Peyer's patch (tissue), 4 donors: ENCODE measurements at places on chromosomes 12 and 14.

DNA sequence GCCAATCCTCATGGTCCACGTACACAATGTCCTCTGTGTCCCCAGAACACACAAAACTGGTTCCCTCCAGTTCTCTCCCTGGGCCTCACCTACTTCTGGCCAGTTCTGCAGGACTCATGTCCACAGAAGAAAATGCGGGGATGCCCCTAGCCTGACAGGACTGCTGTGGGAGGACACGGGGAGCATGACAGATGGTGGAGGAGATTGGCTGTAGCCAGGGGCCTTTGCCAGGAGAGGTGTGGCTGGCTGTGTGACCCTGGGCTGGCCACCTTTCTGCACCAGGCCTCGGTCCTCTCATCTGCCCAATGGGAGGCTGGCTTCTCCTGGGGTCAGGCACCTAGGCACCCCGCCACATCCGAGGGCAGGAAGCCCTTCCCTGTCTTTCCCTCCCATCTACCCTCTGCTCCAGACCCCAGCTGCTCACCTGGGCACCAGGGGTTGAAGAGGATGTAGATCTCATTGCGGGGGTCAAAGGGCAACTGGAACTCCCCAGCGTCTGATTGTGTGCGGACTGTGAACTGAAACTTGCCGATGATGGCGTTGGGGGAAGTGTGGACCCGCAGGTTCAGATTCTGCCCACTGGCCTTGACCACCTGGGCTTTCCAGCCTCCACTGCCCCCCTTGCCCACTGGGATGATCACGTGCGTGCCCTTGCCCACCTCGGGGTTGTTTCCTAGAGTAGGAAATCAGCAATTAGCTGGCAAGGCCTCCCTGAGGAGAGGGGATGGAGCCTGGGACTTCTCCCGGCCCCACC, 2.8 kb downstream of the TGM1 start:
- no peak for DNase-seq

- DNase-seq: no peak
Observed at GRCh38 chr12:80857311-80857710, 80.4 kb downstream of the LIN7A start.

GRCh38 chr12:130555628-130556485, 160.2 kb downstream of the RIMBP2 start:
- DNase-seq: no peak

GRCh38 chr12:32273712-32274111, 125.6 kb upstream of the FGD4 start:
- peak; percentile 82 for DNase-seq

DNA sequence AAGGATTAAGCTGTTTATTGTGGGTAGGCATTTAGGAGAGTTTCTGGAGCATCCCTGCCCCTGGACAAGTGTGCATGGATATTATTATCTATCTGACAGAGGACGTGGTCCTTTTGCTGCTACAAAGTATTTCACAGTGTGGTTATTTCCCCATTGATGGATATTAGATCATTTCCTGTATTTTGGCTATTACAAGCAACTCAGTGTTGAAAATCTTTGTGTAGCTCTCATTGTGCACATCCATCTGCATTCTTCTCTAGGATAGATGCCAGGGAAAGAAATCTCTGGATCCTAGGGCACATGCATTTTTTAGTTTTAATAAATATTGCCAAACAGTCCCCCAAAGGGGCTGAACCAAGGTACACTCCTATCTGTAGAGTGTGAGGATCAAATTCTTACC, 154.3 kb upstream of the SRRM4 start:
- DNase-seq: no peak

DNA sequence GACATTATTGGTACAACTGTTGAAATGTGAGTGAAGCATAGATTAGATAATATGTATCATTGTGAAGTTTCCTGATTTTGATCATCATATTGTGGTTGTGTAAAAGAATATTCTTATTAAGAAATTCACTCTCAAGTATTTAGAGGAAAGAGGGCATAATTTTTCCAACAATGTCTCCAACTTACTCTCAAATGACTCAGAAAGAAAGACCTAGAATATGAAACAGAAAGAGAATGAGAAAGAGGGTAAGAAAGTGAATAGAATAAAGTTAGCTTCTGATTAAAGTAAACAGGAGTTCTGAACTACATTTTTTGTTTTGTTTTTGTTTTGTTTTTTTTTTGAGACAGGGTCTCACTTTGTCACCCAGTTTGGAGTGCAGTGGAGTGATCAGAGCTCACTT, 123.0 kb downstream of the CPNE8 start:
- DNase-seq: no peak

GRCh38 chr12:80861641-80862378, 75.9 kb downstream of the LIN7A start:
- DNase-seq: no peak

GRCh38 chr12:131390412-131391334, 320.2 kb upstream of the SFSWAP start:
- no peak for DNase-seq

DNA sequence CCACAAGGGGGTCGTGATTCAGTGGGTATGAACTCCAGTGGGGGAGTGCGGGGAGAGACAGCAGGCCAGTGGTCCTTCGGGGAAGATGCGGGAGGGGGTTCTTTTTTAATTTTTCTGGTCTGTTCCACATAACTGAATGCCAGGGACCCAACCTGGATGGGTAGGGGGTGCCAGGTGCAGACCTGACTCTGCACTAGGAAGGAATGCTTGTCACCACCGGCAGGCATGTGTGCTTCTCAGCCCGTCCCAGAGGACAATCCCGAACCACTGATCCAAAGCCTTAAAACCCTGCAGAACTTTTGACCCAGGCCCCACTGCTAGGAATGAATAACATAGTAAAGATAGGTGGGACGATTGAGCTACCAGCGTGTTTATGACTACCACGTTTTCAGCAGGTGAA, 72.0 kb downstream of the DIO3 start:
- no peak for DNase-seq

GRCh38 chr12:10030446-10030845, at the start of gene CLEC9A:
TSS of gene CLEC9A (plus strand) at chr12:10030682. CDS start at chr12:10052688, 22,006 bp downstream.
- DNase-seq: no peak

GRCh38 chr12:92370828-92371227, 225.2 kb upstream of the BTG1 start:
- DNase-seq: no peak

- DNase-seq: no peak
Observed at GRCh38 chr12:42278128-42278510, 40.1 kb upstream of the YAF2 start.

GRCh38 chr12:89200217-89200616, 152.1 kb downstream of the DUSP6 start:
- no peak for DNase-seq

GRCh38 chr12:128843538-128843937, 9.7 kb upstream of the GLT1D1 start:
- no peak for DNase-seq

GRCh38 chr14:64943556-64943955, 1.0 kb upstream of the GPX2 start:
- DNase-seq: peak; percentile 41

DNA sequence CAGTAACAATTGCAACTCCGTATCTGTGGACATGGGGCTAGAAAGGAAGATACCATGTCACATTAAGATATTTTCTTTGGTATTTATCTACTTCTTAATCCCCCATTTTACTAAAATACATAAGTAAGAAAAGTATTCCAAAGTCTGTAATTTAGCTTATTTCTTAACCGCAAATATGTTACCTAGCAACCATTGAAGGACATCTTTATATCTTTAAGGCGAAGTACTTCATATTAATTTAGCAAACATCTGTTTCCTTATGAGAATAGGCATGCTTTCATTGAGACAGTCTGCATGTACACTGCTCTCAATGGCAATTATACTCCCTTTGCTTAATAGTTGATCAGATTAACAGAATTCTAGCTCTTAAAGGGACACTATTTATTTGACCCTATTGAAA, 88.8 kb downstream of the NAV3 start:
- no peak for DNase-seq

- DNase-seq: no peak
Observed at GRCh38 chr12:93944911-93945310, 203.5 kb upstream of the PLXNC1 start.

DNA sequence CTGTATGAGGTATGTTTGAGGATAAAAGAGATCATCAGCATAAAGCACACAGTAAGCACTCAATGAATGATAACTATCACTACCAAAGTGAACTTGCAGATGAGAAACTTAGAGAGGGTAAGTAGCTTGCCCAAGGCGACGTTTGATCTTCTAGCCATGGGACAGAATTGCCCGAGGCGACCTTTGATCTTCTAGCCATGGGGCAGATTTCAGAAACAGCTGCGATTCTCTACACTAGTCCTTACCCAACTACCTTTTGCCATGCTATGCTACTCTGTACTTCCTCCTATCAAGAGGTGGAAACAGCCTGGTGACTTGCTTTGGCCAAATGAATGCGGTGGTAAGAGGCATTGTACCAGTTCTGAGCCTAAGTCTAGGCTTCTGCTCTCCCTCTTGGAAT, 23.7 kb upstream of the NT5DC3 start:
- no peak for DNase-seq

DNA sequence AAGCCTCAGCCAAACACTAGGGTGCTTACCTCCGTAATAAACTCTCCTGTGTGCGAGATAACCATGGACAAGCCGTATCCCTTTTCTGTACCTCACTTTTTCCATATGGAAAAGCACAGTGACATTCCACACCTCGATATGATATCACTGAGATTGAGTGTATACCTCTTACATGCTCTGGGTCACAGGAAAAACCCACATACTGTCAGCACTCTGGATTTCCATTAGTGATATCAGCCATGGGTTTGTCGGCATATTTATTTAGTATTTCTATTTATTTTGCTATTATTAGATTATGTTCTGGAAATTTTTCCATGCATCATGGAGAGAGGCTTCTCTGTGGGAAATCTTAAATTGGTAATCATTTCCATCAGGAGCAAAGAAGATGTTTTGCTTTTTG, 28.0 kb upstream of the DAAM1 start:
- no peak for DNase-seq

DNA sequence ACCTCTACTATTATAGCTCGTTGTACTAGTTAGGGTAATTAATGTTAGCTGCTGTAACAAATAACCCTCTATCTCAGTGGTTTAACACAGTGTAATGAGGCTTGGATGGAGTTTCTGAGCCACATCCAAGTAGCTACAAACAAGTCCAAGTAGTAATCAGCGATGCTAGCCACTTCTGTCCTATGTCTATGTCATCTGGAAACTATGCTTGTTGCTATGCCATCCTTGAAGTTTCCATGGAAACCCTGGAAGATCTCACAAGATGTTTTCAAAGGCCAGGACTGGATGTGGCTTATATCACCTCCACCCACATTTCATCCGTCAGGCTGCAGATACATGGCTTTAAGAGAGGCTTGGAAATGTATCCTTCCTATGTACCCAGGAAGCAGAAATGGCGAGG, 422.1 kb downstream of the AACS start:
- no peak for DNase-seq

DNA sequence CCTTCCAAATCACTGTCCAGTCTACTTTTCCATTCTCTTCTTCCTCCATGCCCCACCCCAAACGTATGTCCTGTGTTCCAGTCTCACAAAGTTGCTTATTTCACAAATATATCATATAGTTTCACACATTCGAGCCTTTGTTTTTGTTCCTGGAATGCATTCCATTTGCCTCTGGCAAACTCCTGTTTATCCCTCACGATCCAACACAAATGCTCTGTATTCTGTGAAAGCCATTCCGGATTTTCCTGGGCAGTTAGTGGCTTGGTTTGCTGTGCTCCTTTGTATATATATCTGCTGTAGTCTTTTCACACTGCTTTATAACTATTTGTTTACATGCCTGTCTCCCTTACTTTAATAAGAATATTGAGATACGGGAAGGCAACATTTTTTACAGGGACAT, 9.0 kb downstream of the RIC8B start:
- DNase-seq: no peak

GRCh38 chr12:109458771-109459208, 18.3 kb downstream of the KCTD10 start:
- DNase-seq: no peak

DNA sequence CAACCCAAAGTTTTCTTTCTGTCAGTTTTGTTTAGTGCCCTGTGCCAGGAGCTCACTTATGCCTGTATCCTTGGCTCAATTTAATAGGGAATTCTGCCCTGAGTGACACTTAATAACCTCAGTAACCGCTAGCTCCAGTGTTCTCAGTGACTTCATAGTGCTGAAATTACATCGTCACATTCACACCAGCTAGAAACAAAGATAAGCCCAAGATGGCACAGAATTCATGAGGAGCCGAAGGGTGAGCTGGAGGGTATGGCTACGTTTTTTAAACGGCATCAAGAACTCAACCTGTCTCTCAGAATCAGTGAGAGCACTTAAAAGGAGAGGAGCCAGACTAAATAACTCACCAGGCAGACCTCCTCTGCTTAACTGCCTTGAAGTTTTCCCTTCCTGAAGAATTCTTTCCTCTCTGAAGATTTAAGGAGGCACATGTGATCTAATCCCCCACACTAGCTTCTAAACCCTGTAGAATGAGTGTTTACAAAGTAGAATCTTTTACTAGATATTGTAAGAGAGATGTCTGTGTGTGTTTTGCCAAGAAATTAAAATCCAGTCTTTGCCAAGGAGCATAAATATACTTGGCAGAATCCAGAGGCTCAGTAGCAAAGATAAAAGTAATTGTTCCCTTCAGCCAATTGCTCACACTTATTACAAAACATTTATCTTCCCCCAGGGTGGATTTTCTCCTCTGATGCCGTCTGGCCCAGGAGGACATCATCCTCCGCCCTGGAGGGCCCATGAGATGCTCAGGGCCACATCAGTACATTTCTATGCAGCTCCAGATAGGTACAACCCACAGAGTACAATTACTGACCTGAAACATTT, 37.3 kb downstream of the PTGER2 start:
- DNase-seq: no peak

DNA sequence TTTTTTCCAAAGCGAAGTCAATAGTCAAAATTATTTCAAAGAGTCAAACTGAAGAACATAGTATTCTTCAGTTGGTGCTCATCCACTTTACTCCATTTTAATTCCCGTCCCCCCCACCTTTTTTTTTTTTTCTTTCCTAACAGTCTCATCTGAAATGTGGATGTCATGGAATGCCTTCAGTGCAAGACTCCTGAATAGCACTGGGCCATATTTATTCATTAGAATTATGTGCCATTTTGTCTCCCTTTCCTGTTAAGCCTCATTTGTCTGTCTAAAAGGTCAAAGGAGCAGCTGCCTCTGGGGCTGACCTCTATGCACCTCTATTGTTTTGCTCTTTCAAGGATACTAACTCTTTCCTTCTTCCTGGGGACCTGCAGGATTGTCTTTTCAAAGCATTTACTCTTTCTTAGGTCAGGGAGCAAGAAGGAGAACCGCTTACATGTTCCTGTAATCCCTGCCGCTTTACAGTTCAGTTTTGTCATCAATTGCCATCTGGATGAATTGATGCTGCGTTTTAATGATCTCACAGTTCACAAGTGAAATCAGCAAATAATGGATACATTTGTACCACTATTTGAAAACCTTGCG, 310.6 kb downstream of the NPAS3 start:
- DNase-seq: no peak

GRCh38 chr12:51335931-51336330, 10.5 kb downstream of the CELA1 start:
- DNase-seq: no peak

DNA sequence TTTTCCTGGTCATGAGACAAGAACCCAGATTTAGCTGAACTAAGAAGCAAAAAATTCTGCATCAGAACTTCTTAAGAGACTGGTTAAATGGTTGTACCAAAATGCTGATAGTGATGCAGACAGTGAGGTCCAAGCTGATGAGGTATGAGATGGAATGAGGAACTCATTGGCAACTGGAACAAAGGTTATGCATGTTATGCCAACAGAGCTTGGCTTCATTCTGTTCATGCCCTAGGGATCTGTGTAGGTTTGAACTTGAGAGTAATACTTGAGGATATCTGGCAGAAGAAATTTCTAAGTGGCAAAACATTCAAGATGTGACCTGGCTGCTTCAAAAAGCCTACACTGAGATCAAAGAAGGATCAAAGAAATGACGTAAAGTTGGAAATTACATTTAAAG, 398.0 kb downstream of the FSCB start:
- DNase-seq: no peak
